ENCODE measurements at places on chromosomes 5 and 9.
A peak's percentile ranks its signal among the peaks of the same experiment; 100 is the strongest.

- DNase-seq = peak; percentile 24
Measured at GRCh38 chr9:6584881-6585597, 60.5 kb downstream of the GLDC start.

DNA sequence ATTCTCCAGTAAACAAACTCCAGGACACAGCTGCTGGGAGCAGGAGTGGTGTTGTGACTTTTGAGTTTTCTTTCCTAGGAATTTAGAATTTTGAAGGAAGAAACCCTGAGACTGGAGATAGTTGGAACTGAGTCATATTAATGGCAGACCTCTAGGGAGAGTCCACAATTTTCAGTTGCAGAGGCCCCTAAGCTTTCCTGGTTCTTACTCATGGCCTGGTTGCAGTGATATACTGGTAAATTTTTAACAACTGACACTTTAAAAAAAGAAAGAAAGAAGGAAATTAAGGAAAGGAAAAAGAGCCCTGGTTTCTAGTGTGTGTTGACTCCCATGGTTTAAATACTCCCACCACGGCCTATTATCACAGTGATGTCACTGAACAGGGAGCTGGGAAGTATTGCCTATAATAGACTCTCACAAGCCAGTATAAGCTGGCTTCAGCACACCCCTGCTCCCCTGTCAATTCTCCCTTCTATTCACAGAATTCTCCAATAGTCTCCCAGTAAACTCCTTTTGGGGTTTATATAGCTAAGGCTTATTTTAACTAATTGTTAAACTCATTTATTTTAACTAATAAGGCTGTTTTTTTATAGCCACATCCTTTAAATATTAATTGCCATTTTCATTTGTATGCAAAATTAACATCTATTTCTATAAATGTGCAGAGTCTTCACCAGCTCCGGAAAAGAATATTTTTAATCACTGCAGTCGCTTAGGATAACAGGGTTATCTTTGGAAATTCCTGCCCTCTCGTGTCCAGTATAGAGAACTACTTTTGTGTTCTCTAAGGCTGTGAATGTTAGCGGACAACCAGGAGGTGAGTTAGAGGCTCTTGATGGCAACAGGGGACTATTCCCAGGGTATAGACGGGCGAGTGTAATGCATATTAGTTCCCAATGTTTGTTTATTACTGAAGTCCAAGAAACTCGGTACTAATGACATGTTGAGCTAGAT is 59.7 kb downstream of the GGTA1 start:
- DNase-seq = peak; percentile 8

DNA sequence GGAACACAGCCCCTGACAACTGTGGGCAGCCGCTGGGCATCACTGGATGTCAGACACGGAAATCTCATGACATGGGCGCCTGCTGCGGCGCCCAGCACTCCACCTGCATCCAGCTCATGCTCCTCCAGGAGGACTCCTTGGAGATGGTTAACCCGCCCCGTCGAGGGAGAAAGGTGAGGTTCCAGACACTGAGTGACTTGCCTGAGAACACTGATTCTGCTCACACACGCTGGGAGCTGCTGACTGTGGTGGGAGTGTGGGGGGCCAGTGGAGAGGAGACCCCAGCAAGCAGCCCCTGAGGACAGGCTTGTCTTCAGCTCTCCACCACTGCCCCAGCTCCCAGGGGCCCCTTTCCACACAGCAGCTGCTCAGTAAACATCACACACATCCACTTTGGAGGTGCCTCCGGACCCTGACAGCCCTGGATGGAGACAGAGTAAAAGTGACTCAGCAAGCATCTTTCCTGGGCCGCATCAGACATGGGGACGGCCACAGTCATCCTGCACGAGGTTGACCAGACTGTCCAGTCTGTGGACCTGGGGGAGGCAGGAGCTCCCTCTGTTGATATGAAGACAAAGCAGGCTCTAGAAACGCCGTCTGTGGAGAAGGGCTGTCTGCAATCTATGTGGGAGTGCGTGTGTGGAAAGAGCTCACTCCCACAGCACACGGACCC is 283.7 kb upstream of the IRX4 start:
- DNase-seq = no peak

- no peak for DNase-seq
Measured at GRCh38 chr5:158545949-158546530, 553.7 kb downstream of the EBF1 start.

- peak; percentile 66 for DNase-seq
Measured at GRCh38 chr5:17302604-17303003, 85.2 kb downstream of the BASP1 start.

DNA sequence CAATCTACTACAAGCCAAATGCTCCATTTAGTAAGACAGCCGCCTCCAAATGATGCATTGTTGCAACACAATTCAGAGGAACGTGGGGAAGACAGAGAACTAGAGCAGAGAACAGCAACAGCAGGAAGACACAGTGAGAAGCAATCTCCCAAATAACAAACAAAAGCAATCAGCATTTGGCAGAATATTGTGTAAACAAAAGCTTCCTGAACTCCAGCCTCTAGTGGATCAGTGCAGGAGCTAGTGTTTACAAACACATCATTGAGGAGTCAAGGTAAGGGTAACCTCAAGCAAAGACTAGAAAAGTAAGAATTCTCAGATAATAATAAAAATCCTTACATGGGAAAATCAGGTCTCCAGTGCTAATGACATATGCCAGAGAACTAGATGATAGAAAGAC is 20.6 kb downstream of the FST start:
- no peak for DNase-seq

- DNase-seq = no peak
Measured at GRCh38 chr9:1722404-1722803, 292.7 kb upstream of the SMARCA2 start.

- DNase-seq = no peak
Measured at GRCh38 chr5:127723571-127723970, 20.4 kb downstream of the CCDC192 start.

- DNase-seq = no peak
Measured at GRCh38 chr9:90851444-90851843, 49.8 kb downstream of the SYK start.

GRCh38 chr9:96331236-96331947 is 29.4 kb upstream of the HSD17B3 start:
- peak; percentile 55 for DNase-seq

GRCh38 chr9:131217331-131218031 is 58.8 kb downstream of the FAM78A start:
- DNase-seq = no peak

DNA sequence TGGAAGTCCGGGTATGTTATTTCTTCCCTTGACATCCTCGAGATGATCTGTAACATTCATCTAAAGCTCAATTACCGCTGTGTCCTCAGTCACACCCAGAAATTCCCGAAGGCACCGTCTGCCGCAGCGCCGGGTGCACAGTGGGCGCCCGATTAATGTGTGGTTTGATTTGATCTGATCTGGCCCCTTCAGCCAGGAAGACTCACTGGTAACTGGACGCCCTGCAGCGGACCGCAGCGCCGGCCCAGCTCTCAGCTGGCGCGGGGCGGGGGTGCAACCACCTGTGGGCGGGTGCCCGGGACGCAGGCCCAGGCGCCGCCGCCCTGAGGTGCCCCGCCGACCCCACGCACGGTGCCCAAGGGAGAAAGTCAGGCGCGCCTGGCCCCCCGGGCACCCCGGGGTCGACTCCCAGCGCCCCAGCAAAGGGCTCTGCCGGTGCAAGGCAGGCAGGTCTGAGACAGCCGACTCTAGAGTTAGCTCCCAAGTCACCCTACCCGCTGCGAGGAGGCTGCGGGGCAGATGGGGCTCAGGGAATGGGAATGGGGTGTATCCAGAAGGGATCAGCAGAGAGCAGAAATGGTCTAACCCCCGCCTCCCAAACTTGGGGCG is 1.7 kb downstream of the EPB41L4B start:
- DNase-seq = no peak

GRCh38 chr5:115816226-115817081 is at the start of gene CDO1:
Gene CDO1 (minus strand): TSS chr5:115816659. CDS start chr5:115816397, 262 bp downstream.
- peak; percentile 71 for DNase-seq

GRCh38 chr5:149455889-149456409 is 76.9 kb upstream of the IL17B start:
- DNase-seq = peak; percentile 61

DNA sequence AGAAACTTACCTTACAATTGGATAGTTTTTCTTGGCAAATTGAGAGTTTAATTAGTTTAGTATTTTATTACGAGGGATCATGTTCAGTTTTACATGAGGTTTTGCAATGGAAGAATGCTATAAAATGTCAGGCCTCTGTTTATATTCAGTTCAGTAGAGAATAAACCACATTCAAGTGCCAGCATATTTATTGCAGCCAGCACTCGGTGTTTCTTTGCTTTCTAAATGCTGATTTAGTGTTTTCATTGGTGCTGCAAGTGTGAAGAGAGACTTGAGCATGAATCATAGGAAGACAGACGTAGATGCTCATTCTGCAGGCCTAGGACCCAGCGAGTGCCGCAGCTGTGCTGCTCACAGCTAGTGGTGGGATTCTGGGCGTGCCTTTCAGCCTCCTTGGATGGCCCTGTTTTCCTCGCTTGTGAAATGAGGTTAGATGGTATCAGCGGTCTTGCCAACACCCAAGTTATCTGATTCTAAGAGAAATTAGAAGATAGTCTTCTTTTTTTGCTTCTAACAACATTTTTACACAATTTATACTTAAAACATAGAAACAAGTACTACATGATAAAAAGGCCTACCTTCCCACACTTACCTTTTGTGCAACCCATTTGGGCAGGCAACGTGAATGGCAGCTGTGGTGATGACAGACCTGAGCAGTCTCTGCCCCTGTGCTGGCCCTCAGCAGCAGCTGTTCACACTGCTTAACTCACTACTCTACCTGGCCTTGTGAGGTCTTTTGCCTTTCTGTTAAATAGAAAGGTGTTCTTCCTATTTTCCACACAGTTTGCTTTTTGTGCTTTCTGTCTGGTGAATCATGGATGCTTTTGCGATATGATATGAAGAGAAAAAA is 26.8 kb upstream of the TNFAIP8 start:
- peak; percentile 82 for DNase-seq

DNA sequence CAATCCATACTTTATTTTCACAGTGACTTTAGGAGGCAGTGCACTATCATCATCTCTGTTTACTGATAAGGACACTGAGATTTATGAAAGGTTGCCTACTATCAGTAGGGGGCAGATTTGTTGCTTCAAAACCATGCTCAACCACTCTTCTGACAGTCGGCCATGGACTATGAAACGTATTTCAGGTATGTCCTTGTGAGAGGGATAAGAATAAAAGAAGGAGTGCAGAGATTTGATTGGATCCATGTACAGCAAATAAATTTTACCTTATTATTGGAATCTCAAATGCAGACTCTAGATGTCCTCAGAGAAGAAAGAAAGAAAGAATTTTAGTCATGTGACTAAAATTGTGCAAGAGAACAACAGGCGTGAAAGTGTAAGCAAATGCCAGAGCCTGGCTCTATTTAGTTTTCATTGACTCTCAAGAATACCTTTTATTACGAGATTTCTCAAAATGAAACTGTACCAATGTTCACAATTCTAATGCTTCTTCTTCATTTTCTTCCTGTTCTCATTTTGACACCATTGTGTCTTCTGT is 296.6 kb upstream of the RASA1 start:
- peak; percentile 28 for DNase-seq

GRCh38 chr5:140236891-140237598 is 62.1 kb downstream of the CYSTM1 start:
- DNase-seq = no peak

- DNase-seq = no peak
Measured at GRCh38 chr5:96081276-96081858, 119.7 kb upstream of the ELL2 start.

GRCh38 chr9:91060520-91061343 is 259.1 kb downstream of the SYK start:
- DNase-seq = peak; percentile 89

DNA sequence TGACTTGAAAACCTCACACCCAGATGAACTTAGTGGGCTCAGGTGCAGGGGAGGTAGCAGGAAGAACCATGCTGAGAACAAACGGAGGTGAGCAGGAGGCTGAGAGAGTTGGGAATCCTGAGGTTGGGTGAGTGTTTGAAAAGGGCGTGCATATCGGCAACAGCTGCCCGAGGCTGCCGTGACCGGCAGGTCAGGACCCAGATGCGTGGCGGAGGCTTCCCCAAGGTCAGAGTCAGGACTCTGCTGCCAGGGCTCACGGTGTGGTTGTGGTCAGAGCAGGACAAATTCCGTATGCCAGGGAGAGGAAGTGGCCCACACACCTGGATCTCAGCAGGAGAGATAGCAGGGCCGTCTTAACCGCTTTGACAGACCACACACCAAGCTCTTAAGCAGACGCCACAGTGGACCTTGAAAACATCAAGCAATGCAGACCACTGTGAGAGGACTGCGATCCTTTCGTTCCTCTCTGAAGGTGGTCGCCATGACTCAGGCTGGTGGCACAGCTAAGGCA is 43.1 kb downstream of the ADAMTS16 start:
- no peak for DNase-seq

GRCh38 chr5:88724201-88724600 is 158.8 kb downstream of the MEF2C start:
- peak; percentile 16 for DNase-seq

- no peak for DNase-seq
Measured at GRCh38 chr5:88667496-88668201, 215.3 kb downstream of the MEF2C start.

DNA sequence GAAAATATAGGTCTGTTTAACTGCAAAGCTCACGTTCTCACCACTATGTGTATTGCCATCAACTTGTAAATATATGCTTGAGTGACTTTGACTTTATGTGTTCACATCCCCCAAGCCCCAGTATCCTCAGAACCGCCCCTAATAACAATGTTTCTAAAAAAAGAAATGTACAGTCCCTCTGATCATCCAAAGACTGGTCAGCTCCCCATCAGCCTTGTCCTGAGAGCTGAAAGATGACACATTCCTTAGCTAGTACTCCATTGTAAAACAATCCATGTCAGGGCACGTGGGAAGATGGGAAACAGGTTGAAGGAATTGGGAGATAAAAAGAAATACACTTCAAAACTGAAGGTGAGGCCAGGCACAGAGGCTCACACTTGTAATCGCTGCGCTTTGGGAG is 279.4 kb upstream of the WWC1 start:
- DNase-seq = no peak

GRCh38 chr9:136614967-136615623 is 47.6 kb upstream of the EGFL7 start:
- no peak for DNase-seq

DNA sequence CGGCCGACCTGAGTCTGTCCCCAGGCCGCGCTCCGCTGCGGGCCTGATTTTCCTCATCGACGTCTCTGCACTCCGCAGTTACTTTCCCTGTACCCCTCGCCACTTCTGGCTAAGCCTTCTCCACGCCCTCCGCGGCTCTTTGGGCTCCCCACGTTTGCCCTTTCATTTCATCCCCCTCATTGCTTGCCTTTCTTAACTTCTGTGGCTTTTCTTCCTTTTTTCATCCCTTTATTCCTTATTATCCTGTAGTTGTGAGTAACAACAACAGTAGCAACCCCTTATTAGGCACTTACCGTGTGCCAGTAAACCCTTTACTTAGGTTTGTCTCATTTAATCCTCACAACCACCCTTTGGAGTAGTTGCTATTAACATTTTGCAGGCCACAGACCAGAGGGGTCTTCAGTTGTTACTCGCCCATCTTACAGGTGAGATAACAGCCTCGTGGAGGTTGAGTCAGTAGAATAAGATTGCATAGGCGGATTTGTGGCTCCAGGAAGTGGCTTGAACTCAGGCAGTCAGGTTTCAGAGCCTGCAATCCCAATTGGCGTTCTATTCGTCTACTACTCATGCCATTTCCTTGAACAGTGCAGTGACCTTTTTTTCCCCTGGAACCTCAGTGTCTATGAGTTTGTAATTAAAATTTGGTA is 724 bp downstream of the TCERG1 start:
- peak; percentile 23 for DNase-seq

GRCh38 chr5:11377896-11378295 is 526.4 kb downstream of the CTNND2 start:
- peak; percentile 44 for DNase-seq
